ENCODE measurements at places on chromosomes 12 and 14.

DNA sequence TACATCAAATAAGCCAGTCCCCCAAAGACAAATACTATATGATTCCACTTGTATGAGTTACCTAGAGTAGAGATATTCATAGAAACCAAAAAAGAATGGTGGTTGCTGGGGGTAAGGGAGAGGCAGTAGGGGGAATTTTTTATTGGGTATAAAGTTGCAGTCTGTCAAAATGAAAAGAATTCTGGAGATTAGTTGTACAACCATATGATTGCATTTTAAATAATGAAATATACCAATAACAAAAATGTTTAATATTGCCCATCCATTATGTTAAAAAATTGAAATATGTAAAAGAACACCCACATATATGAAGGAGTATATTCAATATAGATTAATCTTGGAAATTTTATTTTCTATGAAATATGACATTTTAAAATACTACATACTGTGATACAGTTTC is 1383.5 kb downstream of the FSCB start:
- no peak for DNase-seq

DNA sequence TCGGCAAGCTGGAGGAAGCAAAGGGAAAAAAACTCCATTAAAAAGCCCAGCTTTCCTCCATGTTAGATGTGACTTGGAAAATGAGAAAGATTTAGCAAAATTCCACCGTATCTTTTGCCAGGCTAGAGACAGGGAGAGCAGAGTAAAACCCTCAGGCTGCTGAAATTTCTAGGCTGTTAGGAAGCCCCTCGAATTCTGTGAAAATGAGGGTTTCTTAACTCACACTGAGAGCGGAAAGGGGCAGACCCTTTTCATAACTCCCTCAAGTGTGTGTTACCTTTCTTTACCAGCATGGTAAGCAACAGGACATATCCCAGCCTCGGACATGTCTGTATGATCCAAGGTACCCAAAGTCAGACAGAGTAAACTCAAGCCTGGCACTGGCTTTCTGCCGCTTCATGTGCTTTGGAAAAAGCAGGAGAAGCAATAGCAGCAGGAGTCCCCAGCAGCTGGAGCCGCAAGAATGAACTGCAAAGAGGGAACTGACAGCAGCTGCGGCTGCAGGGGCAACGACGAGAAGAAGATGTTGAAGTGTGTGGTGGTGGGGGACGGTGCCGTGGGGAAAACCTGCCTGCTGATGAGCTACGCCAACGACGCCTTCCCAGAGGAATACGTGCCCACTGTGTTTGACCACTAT is at the start of gene RHOJ:
RHOJ (plus strand) TSS at position 37 of the 637 bp plus-strand sequence; CDS start at position 464, 427 bp downstream.
- peak; percentile 37 for DNase-seq

- no peak for DNase-seq
These were observed 255.9 kb downstream of the RAD51B start for GRCh38 chr14:68075382-68076029.

GRCh38 chr12:46303039-46303666 is 34.3 kb upstream of the SLC38A1 start:
- peak; percentile 31 for DNase-seq

GRCh38 chr14:101171650-101172049 is 268.1 kb upstream of the RTL1 start:
- DNase-seq = no peak

GRCh38 chr12:112115259-112116045 is 6.9 kb upstream of the NAA25 start:
- no peak for DNase-seq

DNA sequence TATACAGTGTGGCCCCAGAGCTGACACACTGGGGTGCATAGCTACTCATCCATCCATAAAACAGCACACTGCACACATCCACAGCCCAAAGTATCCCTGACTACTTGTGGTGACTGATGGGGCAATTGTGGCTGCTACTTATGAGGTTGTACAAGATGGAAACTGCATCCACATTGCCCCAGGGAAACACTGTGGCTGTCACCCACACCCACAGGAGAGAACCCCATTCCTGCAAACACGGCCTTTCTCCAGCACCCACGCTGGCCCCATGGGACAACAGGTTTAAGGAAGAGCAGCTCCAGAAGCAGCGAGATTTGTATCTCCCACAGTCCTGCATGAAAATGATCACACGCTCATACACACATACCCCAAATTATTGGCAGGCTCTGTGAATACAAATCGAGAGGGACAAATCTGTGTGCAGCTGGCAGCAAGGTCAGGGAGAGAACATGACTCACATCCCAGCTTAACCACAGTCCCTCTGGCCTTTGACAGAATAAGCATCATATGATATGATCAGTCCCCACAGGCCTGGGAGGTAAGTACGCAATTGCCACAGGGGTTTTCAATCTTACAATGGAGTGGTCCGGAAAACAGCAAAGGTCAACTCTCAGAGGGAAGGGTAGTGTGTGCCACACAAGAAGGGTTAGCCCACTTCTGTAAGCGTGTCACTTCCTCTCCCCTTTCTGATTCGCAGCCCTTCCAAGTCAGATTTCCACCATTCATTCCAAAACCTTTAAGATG is 61.9 kb downstream of the ESR2 start:
- peak; percentile 95 for DNase-seq

GRCh38 chr12:81092053-81092452 is 14.2 kb downstream of the ACSS3 start:
- DNase-seq = no peak

GRCh38 chr12:8796831-8797626 is 25.4 kb upstream of the A2ML1 start:
- no peak for DNase-seq

DNA sequence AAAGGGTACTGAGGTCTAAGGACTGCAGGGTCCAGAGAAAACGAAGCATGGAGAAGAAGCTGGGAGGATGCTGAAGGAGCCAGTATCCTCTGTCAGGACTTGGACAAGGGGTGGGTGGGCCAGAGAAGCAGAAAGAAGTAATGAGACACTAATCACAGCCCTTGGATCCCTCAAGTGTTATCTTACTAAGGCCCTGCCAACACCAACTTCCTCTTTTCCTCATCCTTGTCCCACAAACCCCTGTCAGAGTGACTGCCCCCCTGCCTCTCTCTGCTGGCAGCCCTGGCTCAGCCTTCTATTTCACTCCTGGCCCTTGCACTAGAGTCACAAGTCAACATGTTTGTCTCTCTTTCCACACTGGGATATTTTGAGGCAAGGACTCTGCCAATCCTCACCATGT is 3.8 kb upstream of the ASIC1 start:
- no peak for DNase-seq

DNA sequence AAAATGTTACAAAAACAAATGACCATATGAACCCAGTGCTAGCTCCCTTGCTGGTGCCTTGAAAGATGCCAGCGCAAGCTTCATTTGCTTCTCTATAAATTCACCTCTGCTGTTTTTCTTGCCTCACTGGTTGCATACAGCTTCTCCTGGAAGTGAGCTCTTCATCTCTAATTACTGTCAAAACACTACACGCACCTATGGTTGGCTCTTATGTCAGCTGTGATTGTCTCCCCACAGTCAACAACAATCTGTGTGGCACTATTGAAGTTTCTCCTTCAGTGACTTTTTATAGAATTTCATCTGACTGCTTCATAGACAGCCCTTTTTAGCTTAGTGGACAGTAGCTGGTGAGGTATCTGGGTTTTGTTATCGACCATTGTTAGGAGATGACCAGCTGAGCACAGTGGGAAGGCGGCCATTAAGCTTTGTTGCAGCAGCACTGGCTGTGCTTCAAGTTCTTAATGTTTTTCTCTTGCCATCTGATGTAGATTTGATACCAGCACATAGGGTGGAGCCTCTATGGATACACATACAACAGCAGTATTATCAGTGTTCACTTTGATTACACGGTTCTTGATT is 131.8 kb downstream of the KITLG start:
- DNase-seq = no peak

GRCh38 chr12:84741031-84741430 is 171.6 kb downstream of the SLC6A15 start:
- no peak for DNase-seq

- peak; percentile 18 for DNase-seq
These were observed 50.0 kb upstream of the CERS5 start for GRCh38 chr12:50217202-50217601.

- DNase-seq = no peak
These were observed 52.3 kb upstream of the EGLN3 start for GRCh38 chr14:34003082-34003668.

DNA sequence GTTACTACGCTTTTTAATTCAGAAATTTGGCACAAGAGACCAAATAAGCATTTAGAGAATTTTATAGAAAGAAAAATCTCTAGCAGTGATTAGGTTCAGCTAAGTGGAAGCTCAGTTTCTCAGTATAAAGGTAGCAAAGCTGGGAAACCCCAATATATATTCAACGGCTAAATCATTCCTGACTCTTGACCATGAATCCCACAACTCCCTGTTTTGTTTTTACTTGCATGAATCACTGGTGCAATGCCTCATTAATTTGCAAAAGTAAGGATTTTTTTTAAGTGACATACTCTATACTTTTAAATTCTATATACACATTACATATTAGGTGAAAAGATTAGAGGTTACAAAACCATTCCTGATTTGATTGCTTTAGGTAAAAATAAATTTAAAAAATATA is 74.3 kb upstream of the PLEKHG7 start:
- peak; percentile 60 for DNase-seq

DNA sequence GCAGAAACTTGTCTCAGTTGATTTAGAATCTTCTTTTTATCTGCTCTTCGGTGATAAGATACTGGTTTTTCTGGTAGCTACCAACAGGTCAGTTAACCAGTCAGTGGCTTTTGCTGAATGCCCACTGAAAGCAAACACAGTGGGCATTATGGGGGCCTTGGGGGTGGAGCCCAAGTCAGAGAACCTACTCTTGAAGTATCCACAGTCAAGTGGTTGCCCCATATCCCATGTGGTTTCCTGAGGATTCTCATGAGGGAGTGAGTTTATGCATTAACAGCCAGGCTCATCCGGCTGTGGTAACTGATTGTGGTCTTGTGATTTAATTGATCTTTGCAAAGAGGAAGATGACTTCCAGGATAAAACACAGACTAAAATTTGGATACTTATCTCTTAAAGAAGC is 83.7 kb downstream of the ST8SIA1 start:
- no peak for DNase-seq

GRCh38 chr12:14418451-14418890 is 53.0 kb downstream of the ATF7IP start:
- peak; percentile 20 for DNase-seq

DNA sequence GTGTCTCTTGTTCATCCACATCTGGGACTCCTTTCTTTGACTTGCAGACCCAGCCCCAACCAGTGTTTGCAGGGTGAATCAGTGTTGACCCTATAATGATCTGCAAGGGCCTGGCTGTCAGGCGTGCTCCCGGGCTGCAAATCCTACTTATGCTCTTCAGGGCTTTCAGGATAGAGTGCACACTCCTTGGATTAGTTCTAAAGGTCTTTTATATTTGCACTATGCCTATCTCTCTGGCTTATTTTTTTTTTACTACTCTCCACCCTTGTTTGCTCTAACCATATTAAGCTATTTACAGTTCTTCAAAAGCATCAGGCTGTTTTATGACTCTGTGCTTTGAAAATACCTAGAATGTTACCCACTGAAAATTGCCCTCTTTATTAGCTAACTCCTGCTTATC is 4.3 kb upstream of the PRICKLE1 start:
- DNase-seq = no peak

DNA sequence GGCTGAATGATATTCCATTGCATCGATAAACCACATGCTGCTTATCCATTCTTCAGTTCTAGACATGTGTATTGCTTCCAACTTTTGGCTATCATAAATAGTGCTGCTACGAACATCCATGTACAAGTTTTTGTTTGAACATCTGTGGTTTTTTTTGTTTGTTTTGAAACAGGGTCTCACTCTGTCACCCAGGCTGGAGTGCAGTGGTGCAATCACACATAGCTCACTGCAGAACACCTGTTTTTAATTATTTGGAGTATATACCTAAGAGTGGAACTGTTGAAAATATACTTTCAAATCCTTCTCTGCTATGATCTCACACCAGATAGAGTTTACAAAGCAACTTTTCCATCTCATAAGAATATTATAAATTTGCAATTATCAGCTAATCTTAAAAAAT is 124.2 kb downstream of the TTC7B start:
- DNase-seq = peak; percentile 19

- no peak for DNase-seq
These were observed 133.0 kb downstream of the NAV3 start for GRCh38 chr12:77963576-77964178.

- peak; percentile 35 for DNase-seq
These were observed 75.3 kb downstream of the KDM2B start for GRCh38 chr12:121505513-121505912.

GRCh38 chr12:65302891-65303290 is 24.4 kb downstream of the MSRB3 start:
- DNase-seq = no peak

DNA sequence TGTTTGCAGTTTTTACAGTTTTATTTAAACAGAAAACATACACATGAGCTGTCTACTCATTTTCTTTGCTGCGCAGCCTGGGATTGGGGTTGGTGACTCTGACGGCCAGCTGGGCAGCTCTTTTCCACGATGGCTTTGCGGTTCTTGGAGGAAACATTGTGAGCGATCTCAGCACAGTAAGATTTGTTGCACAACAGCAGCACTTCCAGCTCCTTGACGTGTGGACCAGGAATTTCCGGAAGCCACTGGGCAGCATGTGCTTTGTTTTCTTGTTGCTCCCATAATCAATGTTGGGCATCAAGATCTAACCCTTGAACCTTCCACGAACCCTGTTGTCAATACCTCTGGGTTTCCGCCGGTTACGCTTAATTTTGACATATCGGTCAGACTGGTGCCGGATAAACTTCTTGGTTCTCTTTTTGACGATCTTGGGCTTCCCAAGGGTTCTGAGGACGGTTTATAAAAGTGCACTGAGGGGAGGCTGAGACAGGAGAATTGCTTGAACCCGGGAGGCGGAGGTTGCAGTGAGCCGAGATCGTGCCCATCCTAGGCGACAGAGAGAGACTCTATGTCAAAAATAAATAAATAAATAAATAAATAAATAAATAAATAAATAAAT is 21.8 kb downstream of the FKBP11 start:
- DNase-seq = no peak

DNA sequence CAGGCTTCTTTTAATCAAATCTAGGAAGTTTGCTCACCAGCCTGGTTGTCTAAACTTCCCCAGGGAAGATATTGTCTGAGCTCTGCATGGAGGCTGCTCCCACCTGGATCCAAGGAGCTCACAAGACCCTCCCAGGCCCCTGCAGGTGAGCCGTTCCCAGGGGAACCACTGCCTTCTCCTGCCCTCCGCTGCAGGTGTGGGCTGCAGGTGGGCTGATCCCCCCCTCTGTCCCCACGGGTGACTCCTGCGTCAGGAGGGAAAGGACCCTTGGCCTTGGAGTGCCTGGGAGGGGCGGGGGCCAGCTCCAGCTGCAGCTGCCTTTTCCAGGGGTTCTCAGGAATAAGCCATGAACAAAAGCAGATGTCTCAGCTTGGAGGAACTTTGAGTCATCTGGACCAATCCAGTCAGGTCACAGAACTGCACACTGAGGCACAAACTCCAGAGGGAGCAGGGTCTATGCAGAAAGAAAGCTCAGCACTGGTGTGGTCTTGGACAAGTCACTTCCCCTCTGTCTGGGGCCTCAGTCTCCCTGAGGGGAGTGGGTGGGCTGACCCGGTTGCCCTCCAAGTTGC is 246.6 kb upstream of the RTL1 start:
- DNase-seq = no peak
